Foreskin keratinocyte (primary cell): ENCODE measurements at places on chromosomes 1 and 21. TPM values are rescaled to one million over a fixed set of nuclear protein-coding genes. Genes with fewer than 3 reads are reported as not detected.

- no peak for DNase-seq
Observed at GRCh38 chr1:17828991-17829390, 73.9 kb downstream of the ACTL8 start.

GRCh38 chr1:211601159-211601558 lies 22.2 kb upstream of the SLC30A1 start:
- no peak for DNase-seq

GRCh38 chr1:67811781-67812180 lies 21.5 kb downstream of the GNG12 start:
- no peak for DNase-seq

- DNase-seq = no peak
Observed at GRCh38 chr1:219900201-219900600, 28.2 kb downstream of the SLC30A10 start.

DNA sequence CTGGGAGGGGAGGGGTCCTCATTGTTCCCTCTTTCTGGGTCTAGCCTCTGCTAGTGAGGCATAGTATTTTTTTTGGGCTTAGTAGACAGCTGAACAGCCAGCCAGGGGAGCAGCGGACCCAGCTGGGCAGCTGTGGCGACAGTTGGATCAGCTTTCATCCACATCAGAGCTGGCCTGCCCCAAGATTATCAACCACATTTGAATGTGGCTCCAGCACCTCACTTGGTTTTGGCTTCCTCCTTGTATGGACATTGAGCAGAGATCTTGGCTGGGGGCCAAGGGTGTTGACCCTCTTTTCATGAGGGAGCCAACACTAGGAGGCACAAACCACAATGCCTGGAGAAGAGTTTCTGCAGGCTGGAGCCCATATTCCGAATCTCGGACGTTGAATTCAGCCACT lies 25.0 kb downstream of the WNT4 start:
- DNase-seq = no peak

DNA sequence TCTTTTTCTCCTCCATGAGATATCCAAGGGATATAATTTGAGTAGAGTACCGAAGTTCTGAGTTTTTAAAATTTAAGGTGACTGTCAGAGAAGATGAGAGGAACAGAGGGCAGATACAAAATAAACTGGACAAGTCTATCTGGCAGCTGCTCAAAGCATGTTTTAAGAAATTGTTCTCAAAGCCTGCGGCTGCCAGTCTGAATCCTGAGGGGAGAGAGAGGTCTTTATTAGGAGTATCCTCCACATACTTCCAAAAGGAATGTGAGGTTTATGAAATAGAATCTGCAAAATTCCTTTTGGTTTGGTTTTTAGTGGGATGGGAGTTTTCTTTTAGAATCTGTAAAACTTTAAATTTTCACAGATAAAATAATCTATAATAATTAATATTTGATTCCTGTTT lies 41.3 kb downstream of the TTC13 start:
- DNase-seq = no peak

DNA sequence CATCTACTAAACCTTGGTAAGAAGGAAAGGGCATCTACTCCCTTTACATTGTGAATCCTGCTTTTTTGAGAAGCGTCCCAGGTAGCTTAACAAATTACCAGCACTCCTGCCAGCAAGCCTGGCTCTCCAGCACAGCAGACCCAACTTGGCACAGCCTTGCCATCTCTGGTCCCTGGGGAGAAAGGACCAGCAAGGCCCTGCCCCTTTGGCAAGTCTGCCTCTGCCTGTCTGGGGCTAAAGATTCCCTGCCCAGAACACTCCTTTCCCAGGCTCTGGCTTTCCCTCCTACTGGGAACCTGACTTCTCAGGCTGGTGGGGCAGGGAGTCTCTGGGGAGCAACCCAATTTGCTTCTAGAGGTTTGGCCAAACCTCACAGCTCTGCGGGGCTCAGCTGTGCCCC lies 68.5 kb downstream of the ATP2B4 start:
- DNase-seq = no peak

- peak; percentile 89 for DNase-seq
Observed at GRCh38 chr1:115062542-115063004, 26.7 kb downstream of the TSPAN2 start.

GRCh38 chr1:30109853-30110252 lies 613.5 kb downstream of the MATN1 start:
- no peak for DNase-seq

- no peak for DNase-seq
Observed at GRCh38 chr1:193014400-193014799, 44.8 kb downstream of the UCHL5 start.

DNA sequence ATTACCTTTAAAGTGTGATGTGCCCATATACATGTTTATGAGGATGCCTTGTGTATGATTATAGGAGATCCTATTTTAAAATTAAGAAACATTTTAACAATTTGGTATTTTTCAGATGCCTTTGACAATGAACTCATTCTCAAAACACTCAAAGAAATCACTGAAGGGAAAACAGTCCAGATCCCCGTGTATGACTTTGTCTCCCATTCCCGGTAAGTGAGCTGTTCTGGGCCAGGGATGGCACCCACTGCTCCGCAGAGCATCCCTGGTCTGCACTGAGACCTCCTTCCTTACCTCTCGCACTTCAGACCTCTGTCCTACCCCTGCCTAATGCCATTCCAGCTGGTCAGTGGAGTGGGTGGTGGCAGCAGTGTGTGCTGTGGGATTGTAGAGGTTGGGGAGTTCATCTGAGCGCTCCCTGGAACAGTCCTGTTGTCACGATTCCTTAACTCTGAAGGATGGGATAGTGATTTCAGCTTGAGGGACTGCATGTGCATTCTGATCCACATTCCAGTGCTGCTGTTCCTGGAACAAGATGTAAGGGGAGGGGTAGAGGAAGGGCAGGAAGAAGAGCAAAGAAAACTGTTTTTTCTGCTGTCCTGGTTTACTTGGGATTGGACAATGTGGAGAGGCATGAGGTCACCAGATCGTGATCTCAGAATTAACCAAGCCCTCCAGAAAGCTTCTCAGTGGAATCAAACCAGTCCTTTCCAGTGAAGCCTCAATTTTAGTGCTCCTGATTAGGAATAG lies 63.9 kb downstream of the UCK2 start:
- no peak for DNase-seq

GRCh38 chr1:217494767-217495166 lies 136.1 kb downstream of the GPATCH2 start:
- DNase-seq = no peak

DNA sequence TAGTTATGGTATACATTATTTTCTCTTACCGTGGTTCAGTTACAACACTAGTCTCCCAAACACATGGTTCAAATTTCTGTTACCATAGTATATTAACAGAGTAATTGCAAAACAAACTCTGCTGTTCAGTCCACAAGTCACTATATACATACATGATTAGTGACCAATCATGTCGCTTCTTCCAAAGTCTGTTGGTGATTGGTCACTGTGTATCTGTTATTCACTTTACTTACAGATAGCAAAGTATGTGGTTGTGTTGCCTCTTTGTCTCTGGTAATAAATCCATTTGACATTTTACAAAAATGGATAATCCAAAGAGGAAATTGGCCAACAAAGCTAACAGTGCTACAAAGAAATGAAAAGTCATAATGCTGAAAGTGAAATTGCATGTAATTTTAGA lies 107.2 kb downstream of the RABGAP1L start:
- no peak for DNase-seq

GRCh38 chr21:44275041-44275440 lies 10.6 kb upstream of the AIRE start:
- DNase-seq = no peak

DNA sequence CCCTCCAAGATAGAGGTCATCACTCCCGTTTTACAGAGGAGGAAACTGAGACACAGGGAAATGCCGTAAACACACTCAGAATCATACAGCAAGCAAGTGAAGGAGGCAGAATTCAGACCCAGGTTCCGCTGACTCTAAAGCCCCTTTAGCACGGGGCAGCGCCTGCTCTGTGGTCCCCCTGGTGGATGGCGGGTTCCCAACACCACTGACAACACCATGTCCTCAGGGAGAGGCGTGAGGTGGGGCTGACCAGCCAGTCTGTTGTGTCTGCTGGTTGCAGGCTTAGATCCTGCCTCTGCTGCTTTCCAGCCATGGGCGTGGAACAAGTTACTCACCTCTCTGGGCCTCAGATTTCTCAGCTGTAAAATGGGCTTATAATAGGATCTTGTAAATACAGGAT lies 617.3 kb downstream of the MATN1 start:
- DNase-seq = no peak

Gene CYP4A11
- not detected in 2 replicates for polyA plus RNA-seq

Gene FAM89A
- 15.6 and 15.7 TPM in 2 replicates for polyA plus RNA-seq

Gene WNT4
- 0.17 and 0.26 TPM in 2 replicates for polyA plus RNA-seq

Gene CD58
- polyA plus RNA-seq = 13.4 and 13.6 TPM in 2 replicates

Gene NOS1AP
- 0.11 and 0.22 TPM in 2 replicates for polyA plus RNA-seq
